ENCODE measurements at places on chromosomes 7 and 10. TPM values are rescaled to one million over a fixed set of nuclear protein-coding genes. Genes with fewer than 3 reads are reported as not detected.

Gene HTR7
- 11.2 TPM for total RNA-seq

Gene DPP6
- 0.07 TPM for total RNA-seq

Gene CAV2
- total RNA-seq, result 4.3 TPM

Gene NUTM2B
- 0.20 TPM for total RNA-seq

Gene ANKRD30A
- total RNA-seq, result not detected

DNA sequence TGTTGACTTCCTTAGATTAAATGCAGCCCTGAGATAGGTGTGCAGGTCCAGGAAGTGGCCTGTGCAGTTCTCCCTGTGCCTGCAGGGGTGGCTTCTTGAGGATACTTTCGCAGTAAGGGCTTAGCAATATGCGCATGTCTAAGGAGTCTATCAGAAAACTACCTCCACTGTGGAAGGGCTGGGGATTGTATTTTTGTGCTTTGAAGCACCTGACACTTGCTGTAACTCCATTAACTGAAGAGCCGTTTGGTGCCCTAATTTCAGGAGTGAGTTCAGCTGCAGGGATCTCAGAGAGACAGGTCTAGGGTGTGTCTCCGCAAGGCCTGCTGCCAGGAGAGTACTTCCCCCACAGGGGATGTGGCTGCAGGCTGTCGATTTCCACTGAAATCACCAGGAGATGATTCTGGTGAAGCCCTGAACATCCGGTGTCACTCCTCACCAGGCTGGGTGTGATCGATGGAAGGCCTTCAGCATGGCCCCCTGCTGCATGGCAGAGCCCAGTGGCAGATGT, 35.5 kb downstream of the IKZF1 start:
- DNase-seq, result no peak

- DNase-seq, result no peak
Observed at GRCh38 chr10:103155471-103156085, 37.5 kb downstream of the NT5C2 start.

DNA sequence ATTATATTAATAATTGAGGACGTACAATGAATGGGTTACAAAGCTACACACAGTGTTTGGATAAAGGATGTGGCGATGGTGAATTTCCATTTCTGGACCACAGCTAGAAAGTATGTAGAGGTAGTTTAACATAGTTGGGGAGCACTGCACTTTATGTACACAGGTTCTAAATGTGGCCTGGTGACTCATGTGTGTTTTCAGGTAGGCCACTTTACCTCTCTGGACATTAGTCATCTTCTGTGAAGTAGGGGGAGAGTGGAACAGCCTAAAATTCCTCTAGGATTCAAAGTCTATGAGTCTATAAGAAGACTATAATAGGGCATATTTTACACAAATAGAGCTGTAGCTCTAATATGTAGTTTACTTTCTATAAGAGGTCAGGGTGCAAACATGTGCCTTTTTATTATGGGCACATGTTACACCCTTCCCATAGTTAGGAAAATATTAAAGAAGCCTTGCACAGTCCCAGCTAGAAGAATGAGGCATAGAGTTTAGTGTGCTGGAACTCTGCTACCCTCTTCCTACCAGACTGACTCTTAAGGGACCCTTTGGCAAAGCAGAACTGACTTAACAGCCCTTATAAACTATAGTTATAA, 594.9 kb downstream of the LRMDA start:
- DNase-seq, result no peak

- no peak for DNase-seq
Observed at GRCh38 chr7:34042406-34042805, 137.1 kb downstream of the BMPER start.

DNA sequence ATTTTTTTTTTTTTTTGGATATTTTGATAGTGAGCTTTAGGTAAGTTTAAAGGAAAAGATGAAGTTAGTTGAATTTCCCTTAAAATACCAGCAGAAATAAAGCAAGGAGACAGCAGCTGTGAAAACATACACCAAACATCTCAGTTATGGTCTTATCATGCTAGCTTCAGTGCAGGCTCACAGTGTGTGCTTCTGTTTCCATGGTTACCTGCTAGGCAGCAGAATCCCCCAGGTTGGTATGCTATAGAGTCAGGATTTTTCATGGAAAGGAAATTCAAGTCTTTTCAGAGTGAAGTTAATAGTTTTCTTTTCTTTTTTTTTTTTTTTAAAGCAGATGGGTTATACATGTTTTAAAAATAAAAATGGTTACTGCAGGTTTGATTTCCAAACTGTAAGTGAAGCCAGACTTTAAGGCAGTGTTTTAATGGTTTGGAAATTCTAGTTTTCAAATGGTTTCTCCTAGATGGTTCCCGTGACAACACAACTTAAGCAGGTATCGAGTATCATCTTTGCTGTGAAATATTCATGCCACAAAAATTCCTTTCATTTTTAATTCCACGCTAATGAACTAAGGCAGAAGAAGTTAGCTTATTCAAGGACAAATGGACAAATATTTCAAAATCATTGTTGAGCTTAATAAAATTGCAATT, 230.9 kb downstream of the BICC1 start:
- peak; percentile 16 for DNase-seq

DNA sequence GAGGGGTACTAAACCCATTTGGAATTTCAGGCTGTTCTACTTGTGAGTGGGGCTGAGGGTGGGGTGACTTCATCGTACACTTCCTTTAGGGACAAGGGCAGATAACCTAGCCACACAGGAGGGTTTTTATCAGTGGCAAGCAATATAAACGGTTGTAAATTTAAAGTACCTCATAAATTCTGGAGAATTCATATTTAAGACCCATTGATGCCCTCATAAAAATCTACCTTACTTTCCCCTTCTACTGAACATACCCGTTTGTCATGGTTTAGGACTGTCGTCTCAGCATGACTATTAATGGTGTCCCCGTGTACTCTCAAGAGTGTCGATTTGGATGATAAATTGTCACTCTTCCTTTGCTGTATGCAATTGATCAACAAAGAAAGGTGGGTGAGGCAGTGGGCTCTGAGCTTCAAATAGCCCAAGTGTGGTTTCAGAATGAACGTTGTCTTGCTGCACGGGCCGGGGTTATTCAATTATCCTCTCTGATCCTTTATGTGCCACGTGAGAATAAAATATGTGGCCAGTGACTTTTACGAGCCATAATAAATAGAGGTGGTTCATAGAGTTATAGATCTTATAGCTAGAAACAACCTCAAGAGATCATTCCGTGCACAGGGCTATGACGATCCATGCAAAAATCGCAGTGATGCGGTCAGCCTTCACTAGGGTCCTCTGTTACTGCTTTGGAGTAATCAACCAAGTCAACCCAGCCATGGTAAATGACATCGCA, 82.2 kb downstream of the FAM107B start:
- no peak for DNase-seq

GRCh38 chr7:98785929-98786571, 83.8 kb downstream of the TMEM130 start:
- no peak for DNase-seq
